Liver (tissue), 10 donors: ENCODE measurements at places on chromosomes 3 and 15.

- no peak for DNase-seq
Measured at GRCh38 chr3:34024447-34025240, 226.2 kb downstream of the PDCD6IP start.

DNA sequence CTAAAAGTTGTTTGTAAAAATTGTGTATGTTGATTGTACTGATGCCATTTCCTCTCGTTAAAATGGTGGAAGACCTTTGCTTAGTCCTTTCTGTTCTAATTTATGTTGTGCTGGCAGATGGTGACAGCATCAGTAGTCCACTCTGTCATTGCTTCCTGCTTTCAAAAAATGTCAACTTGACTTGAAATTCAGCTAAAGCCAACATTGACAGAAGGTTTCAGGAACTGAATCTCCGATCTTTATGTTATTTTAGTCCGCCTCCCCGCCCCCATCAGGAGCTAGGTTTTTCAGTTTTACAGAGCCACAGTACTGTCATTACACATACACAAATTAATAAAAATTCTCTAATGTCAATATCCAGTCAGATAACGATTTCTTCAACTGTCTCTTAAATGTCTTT, 1.5 kb downstream of the CEP63 start:
- no peak for DNase-seq

DNA sequence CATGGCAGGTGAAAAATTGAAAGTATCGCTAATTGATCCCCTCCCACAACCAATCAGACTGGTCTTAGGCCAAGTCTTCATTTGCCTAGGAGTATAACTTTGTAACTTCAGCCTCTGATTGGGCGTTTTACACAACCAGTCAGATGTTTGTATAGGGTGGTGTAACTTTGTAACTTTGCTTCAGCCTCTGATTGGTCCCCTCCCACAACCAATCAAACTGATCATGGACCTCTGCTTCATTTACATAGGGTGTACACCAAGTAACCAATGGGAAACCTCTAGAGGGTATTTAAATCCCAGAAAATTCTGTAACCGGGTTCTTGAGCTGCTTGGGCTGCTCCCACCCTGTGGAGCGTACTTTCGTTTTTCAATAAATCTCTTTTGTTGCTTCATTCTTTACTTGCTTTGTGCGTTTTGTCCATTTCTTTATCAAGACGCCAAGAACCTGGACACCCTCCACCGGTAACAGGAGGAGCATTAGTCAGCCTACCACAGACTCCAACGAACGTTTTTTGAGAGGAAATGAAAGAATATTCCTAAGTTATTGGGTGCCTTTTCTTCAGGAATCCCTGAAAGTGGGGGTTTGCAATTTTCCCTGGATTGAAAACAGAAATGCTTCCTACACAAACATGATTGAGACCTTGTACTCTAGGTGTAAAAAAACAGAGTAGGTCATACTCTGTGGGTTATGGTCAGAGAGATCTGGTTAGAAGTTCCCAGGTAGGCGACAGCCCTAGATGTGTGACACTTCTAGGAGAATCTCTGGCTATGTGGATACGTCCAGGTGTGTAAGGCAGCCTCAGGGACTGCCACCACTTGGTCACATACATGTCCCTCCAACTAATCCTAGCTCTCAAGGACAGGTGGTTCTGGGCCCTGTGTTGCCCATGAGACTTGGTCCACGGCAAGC, 5.5 kb upstream of the SACM1L start:
- no peak for DNase-seq

- DNase-seq, result no peak
Measured at GRCh38 chr3:61065451-61066011, 185.7 kb downstream of the FHIT start.

DNA sequence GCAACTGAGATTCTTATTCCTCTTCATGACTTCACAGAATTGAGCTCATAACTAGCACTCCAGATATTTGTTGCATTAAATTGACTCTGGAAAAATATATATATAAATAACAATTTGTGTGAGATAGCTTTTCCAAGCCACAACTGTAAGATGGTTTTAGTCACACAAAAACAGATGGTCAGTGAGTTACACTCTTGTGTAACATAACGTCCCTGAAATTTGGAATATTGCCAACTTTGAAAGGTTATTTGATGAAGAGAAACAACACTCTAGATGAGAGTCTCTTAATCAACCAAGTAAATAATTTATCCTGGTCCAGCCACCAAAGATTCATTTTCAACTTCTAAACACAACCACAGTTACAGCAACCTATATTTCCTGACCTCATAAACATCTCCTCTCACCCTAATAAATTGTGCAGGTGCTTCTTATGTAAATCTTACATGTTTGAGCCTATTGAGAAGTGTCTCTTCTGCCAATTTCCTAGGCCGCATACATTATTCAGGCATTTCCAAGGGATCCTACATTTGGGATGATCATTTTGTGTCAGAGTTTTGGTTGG, 84.9 kb upstream of the ACP3 start:
- DNase-seq, result no peak

GRCh38 chr15:63800241-63800640, 33.5 kb downstream of the HERC1 start:
- DNase-seq, result no peak

DNA sequence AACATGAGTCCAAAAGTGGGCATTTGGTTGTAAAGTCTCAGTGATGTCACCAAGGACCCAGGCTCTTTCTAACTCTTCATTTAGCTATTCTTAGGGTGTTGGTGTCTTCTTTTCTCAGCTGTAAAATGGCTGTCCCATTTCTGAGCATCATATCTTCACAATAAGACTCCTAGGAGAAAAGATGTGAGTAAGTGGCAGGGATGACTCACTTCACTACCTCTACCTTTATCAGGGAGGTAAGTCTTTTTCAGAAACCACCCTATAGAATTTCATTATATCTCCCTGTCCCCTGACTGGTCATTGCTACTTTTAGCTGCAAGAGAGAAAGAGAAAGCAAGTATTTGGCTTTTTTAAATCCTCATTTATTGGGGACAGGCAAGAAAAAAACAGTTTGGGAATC, 300.2 kb upstream of the RBMS3 start:
- DNase-seq, result no peak

DNA sequence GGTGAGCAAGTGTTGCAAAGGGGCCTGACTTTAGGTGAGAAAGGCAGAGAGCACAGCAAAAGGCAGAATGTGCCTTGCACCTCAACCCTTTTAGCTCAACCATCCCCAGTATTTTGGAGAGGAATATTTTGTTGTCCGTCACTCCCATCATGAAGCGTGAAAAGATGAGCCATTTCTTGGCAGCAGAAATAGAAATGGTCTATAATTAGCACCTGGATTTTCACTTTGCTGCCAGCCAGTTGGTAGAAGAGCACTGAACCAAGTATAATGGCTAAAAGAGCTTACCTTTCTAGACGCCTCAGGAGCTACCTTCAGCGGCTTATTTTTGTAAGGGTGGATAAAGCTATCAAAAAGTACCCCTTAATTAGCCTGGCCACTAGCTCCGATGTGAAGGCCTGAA, 406.7 kb downstream of the OCA2 start:
- no peak for DNase-seq

- DNase-seq, result no peak
Measured at GRCh38 chr3:29057326-29057725, 223.5 kb upstream of the RBMS3 start.

- DNase-seq, result no peak
Measured at GRCh38 chr15:85044894-85045293, 63.2 kb downstream of the PDE8A start.

- no peak for DNase-seq
Measured at GRCh38 chr15:91294795-91295194, 194.7 kb downstream of the SV2B start.

DNA sequence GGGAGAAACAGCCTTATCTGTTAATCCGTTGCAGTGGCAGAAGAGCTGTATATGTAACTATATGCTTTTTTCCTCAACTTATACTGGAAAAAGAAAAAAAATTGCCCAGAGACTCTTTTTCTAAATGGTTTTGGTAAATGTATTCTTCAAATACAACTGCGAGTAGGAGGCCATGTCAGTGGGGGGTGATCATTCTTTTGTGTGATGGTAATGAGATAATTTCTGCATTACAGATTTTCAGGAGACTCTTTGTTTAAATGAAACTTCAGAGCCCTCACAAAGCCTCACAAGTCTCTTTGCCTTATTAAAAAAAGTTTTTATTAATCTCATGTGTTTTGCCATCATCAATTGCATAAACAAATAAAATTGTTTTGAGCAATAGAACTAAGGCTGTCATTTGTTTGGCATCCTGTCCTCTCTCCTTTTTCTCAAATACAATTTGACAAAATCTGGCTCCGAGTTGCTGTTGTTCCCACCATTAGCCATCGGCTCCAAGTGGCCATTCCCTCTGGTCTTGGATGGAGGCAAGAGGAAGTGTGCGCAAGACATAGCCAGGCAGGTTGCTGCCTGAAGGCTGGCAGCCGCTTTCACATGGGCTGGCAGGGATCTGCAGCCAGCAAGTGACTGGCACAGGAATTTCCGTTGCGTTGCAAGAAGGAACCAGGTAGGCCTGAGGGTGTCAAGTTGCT, 116.7 kb downstream of the FNDC3B start:
- no peak for DNase-seq
